LNCaP clone FGC (cell line): ENCODE measurements at places on chromosomes 2 and 18.

DNA sequence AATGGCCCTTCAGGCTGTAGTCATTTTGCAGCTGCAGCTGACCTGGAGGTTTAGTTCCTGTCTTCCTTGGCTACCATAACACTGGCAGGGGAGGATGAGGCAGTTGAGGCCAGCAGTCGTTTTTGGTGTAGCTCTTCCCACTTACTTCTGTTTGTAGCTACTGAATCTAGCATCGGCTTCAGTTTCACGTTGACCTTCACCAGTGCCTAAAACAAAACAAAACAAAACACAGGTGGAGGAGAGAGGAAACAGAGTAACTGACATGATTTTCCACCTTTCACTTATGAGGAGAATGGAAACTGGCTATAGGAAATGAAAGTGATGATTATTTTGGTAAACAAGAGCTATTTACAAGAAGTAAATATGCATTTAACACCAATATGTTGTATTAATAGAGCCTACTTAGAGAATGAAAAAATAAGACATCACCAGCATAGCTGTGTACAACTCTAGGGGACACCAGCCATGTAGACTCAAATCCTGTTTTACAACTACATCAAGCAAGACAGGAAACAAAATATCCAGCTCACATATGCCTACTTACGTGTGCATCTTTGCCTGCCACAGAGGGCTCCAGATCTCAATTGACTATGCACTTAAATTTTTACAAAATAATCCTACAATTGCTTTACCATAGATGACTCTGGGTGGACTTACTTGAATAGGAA, 236.9 kb downstream of the AGPS start:
- no peak for DNase-seq

DNA sequence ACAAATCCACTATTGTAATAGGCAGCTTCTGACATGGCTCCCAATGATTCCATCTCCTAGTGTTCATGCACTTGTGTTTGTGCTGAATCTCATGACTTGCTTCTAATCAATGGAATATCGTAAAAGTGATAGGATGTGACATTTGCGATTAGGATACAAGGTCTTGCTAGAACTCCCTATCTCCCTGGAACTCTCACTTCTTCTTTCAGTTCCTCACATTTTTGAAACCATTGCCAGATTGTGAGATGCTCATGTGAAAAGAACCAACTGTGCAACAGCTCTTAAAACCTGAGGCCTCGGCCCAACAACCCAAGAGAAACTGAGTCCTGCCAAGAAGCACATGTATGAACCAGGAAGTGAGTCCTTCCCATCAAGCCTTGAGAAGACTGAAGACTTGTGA, 226.9 kb upstream of the DTNA start:
- DNase-seq = no peak

DNA sequence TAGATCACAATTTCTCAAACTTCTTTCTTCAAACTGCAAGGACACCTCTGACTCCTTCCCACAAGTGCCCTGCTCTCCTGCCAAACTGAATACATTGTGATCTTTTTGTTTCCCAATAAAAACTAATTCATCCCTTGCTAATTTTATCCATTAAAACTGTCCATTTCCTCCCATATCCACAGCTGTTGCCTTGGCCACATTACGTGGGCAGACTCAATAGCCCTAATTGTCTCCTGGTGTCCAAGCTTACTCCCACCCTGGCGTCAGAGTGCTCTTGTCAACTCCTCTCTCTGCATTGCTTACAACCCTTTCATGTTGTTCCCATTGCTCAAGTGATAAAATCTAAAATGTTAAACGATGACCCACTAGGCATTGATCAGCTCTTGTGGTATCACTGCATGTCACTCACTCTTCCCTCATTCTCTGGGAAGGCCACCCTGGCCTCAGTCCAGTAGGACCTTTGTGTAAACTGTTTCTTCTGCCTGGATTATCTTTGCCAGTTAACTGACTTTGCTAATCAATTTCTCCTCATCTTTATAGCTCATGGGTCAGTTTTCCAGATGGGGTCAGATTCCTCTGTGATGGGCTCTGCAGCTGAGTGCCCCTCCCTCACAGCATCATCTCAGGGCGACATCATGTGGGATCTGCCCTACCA, 525.0 kb downstream of the SLC4A3 start:
- DNase-seq = no peak

- no peak for DNase-seq
Observed at GRCh38 chr2:128309280-128310093, 9.2 kb downstream of the HS6ST1 start.

DNA sequence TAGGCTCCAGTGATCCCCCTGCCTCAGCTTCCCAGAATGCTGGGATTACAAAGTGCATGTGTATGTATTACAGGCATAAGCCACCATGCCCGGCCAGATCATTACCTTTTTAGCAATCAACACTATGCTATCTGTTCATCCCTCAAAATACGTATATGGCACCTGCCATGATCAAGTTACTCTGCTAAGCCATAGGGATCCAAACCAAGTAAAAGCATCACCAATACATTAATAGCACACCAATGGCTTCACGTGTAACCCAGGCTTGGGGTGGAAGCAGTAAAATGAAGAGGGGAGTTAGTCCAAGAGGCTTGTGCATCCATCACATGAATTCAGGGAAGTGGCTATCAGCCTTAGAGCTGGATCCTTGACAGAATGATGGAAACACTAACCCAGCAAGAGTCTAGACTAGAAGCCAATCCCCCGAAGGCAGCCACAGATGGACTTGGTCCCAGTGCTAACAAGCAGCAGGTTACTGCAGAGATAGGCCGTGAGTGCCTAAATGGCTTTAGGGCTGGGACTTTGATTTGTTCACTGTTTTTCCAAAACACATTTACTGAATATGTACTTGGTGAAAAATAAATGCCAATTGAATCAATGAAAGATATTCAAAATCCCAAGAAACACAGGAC, 11.3 kb downstream of the HDLBP start:
- no peak for DNase-seq

DNA sequence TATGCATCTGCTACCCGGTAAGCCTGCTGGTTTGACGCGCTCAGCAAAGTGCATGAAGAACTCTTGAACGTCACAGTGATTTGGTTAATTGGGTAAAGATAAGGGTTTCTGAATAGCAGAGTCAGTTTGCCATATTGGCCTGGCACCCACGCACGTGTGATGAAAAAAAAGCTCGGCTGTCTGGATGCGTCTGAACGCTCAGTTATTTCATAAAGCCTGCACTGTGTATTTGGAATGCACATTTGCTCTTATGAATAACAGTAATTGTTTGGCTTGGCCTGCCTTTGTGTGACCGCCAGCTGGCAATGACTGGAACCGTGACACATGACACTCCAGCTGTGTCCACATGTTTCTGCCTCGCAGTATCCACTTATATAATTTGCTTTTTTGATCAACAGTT, 129.2 kb upstream of the MEIS1 start:
- peak; percentile 4 for DNase-seq

DNA sequence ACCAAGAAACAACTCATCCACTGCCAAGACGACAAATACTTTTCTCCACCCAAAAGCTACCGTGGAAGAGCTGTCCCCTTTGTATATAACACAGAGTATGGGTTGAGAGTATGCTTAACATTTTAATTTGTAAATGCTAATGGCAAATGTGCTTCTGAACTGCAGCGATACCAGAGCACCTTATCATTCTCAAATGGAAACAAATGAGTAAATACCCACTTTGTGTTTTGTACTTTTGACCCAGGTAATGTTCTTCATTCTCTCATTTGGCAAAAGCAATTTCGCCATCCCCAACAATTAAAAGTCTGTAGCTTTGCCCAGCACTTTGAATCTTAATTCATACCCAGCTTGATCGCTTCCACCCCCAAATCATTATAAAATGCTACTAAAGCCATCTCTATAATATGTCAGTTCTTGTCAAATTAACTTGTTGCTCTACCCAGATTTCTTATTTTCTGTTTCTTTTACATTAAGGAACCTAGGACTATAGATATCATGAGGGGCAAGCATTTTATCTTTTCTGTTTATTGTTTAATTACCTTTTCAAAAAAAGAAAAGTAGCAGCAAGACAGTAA, 6.2 kb upstream of the POU3F3 start:
- DNase-seq = no peak

DNA sequence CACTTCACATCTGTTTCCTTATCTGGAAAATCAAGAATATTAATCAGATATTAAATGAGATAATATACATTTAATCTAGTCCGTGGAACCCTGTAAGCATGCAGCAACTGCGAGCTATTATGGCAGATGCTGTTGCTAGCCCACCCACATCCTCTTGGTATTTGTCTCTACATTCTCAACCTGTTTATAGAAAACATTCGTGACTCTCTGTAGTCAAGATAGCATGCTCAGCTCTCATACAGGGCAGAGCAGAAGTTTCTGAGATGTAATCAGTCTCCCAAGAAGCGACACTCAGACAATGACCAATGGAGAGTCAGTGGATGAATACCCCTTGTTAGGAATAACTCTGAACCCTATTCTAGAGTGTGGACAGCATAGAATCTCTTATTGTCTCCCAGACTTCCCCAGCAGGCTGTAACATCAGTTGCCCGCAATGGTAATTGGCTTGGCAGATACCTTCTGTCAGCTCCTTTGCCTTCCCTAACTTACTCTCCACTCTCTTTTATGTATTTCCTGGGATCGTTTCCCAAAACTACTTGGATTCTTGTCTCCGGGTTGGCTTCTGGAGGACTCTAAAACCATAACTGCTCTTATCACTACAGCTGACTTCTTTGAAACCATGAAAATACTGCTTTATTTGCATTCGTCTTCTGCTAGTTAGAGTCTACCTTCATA, 400.7 kb upstream of the TNP1 start:
- DNase-seq = no peak

- DNase-seq = no peak
Observed at GRCh38 chr18:47716632-47717185, 213.8 kb downstream of the SMAD2 start.

GRCh38 chr2:207285473-207285815, 119.7 kb upstream of the KLF7 start:
- DNase-seq = no peak

- no peak for DNase-seq
Observed at GRCh38 chr18:6396276-6396675, 18.4 kb downstream of the L3MBTL4 start.

GRCh38 chr2:240155048-240155744, 14.7 kb upstream of the OTOS start:
- DNase-seq = no peak

DNA sequence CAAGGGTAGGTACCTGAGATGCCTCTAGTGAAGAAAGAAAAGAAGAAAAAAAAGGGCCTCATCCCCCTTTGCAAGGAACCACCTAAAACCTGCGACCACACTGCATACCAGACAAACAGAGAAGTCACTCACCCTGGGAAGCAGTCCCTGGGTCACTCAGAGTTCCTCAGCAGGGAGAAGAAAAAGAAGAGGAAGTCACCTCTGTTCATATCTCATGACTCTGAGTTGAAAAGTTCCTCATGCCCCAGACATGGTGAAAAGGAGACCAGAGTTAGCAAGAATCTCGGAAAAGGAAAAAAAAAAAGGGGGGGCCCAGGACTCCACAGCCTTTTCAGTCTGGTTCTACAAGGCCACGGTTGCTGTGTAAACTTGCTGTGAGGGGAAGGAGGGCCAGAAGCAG, 478.4 kb upstream of the NRXN1 start:
- no peak for DNase-seq

DNA sequence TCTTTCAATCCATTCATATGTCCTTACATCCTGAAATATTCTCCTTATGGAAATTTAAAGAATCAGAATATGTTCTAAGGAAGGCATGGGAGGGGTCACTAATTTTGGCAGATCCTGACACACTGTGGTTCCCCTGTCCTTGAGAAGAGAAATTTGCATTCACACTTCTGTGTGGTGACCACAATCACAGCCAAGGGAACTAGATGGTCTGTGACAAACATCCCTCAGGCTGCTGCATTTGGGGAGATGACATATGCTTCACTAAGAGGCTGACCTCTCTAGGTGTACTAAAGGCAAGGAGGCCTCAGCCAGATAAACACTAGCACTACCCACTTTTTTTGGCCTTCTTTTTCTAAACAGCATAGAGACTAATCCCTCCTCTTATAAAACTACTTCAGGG, 129.6 kb downstream of the MREG start:
- DNase-seq = no peak

GRCh38 chr2:204749319-204749718, 204.0 kb downstream of the PARD3B start:
- DNase-seq = no peak

DNA sequence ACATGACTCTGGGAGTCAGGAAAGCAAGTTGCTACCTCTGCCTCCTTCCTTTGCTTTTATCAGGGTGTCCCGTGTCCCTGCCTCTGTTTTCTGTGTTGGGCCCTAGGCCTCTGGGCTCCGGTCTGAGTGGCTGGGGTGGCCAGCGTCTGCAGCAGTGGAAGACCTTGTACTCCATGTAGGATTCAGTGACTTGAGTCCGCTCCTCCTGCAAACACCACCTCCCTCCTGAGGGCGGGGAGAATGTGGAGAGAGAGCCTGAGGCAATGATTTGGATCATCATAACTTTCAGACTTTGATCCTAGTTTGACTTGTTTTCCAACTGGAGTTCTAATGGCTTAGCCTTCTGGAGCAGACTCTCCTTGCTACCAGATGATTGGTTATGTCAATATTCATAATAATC, 30.8 kb downstream of the ATP6V1C2 start:
- no peak for DNase-seq

GRCh38 chr2:105744091-105744908, 412 bp upstream of the NCK2 start:
- no peak for DNase-seq

DNA sequence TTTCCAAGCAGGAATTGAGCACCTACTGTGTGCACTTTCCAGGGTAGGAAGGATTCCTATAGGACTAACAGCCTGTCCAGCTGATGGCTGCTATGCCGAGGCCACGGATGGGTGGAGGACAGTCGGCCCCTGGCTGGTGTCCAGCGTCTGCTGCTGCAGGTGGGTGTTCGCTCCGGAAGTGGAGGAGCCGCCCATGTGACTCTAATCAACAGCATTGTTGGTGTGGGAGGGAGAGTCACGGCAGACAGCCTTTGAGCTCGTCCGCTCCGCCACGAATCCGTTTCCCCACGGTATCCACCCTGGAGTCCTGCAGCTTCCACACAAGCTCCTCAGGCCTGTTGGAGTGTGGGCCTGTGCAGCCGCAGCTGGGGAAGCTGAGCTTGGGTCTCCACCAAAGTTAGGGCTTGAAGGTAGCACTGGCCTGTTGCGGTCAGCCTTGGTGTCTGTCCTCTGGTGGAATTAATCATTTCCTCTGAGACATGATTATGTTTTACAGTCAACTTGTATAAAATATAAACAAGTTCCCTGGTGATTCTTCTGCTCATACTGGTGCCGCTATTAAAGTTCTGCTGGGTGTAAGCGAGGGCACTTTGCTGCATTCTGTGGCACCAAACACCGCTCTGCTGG, 185.9 kb upstream of the TPO start:
- no peak for DNase-seq

- no peak for DNase-seq
Observed at GRCh38 chr18:57947117-57947516, 96.9 kb upstream of the NEDD4L start.
